ENCODE measurements at places on chromosomes 7 and 10. TPM values are rescaled to one million over a fixed set of nuclear protein-coding genes. Genes with fewer than 3 reads are reported as not detected.

DNA sequence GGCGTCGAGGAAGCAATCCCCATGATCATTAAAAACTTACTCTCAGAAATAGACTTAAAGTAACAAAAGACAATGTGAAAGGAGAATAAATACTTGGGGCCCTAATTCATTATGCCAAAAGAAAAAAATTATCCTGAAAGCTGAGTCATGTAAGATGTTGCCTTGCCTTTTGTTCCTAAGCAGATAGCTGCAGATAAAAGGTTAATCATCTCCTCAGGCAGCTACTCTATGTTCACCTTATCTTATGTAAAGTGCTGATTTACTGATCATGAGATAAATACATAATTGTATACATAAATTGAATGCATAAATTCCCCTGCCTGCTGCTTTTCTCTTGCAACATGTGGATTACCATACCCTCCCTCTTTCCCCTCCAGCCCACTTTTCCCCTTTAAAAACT, 28.1 kb upstream of the CREB3L2 start:
- no peaks in the 10 kb centered on the region for H3K4me1 ChIP-seq
- H3K27ac ChIP-seq: no peak overlapping the region
- no peaks in the 10 kb centered on the region for H3K27me3 ChIP-seq
- no peak for DNase-seq
- no peaks in the 10 kb centered on the region for H3K36me3 ChIP-seq

DNA sequence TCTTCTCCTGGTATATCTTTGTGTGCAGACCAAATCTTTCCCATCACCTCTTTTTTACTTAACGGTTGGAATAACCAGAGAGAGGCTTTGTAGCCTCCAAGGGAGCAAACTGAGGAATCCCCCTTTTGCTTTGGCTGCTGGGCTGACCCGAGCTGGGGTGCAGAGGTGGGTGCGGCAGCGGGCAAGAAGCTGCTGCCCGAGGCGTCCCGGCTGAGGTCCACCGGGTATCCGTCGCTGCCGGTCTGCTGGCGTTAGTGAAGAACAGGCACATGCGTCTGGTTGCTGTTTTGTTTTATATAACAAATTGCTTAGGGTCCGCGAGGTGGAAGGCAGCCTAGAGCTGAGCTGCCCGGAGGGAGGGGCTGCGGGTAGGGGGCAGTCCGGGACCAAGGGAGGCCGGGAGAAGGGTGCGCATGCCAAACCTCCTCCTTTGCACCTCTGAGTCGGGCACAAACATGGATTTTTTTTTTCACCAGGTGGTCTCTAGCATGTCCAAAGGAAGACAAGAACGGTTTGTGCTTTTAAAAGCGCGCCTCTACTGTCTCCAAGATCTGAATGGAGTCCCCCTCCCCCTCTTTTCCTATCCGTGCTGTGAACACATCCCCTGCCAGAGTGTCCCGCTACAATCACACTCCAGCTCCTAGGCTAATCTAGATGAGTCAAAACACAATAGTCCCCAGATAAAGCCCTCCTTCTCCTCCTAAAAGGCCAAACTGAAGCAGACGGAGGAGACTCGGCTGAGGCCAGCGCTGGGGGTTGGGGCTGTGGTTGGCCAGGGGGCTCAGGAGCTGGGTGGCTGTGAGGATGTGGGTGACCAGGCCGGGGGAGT, 6.8 kb upstream of the GATA3 start:
- DNase-seq: no peak
- no peaks in the 10 kb centered on the region for H3K36me3 ChIP-seq

- no peak overlapping the region for H3K4me3 ChIP-seq
- no peak for DNase-seq
- H3K27ac ChIP-seq: no peak overlapping the region
Observed at GRCh38 chr10:129730272-129730992, 233.6 kb downstream of the EBF3 start.

GRCh38 chr7:109915670-109916069, 1175.3 kb upstream of the LRRN3 start:
- H3K36me3 ChIP-seq: no peaks in the 10 kb centered on the region
- no peak overlapping the region for H3K4me3 ChIP-seq

- DNase-seq: no peak
- no peaks in the 10 kb centered on the region for H3K27me3 ChIP-seq
- no peak overlapping the region for H3K27ac ChIP-seq
- H3K4me3 ChIP-seq: no peak overlapping the region
- no peaks in the 10 kb centered on the region for H3K4me1 ChIP-seq
- no peaks in the 10 kb centered on the region for H3K36me3 ChIP-seq
Observed at GRCh38 chr7:34357946-34358345, 300.1 kb upstream of the NPSR1 start.

DNA sequence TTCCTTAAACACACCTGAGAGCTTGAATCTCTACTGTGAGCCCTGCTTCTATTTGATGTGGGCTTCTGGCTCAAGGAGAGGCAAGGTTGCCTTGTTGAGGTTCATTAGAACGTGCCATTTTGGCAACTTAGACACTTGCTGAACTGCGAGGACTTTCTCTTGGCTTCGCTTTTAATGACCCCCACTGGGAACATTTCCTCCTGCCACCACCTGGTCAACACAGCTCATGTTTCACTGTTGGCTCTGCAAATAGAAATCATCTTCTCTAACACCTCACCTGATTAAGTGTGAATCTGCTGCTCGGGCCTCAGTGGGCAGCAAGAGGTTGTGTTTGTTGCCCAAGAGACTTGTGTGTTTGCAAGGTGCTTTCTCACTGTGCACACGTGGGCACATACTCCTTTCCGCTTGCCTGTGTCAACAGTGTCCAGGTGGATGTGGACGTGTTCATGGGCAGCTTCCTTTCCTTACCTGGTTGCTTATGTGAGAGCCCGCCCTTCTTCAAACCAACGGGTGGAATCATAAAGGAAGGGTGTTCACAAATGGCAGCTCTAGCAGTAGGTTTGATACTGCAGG, 147.0 kb downstream of the NRP1 start:
- H3K27ac ChIP-seq: no peak overlapping the region
- no peaks in the 10 kb centered on the region for H3K4me1 ChIP-seq
- no peak overlapping the region for H3K4me3 ChIP-seq
- H3K36me3 ChIP-seq: peaks cover 9% of the 10 kb centered on the region
- no peak for DNase-seq
- no peaks in the 10 kb centered on the region for H3K27me3 ChIP-seq

GRCh38 chr7:157692460-157693011, 355.7 kb downstream of the DNAJB6 start:
- no peaks in the 10 kb centered on the region for H3K4me1 ChIP-seq
- DNase-seq: no peak
- H3K4me3 ChIP-seq: no peak overlapping the region

DNA sequence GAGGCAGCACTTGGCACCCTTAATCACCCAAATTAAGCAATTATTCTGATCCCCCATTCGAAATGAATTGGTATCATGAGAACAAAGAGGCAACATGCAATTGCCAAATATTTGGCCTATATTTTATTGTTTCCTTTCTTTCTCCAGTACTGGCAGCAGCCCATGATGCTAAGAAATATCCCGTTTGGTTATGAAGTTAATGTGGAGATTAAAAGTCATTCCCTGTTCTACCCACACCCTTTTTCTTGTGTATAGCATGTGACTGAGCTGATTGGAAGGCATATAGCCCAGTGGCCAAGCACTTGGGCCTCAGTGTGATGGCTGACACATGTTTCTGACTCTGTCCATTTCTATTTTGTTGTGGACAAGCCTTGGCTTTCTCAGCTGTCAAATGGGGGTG, 692.3 kb upstream of the GALNT17 start:
- no peak overlapping the region for H3K4me3 ChIP-seq
- no peak for DNase-seq
- no peak overlapping the region for H3K27ac ChIP-seq
- H3K4me1 ChIP-seq: peaks cover 7% of the 10 kb centered on the region
- no peaks in the 10 kb centered on the region for H3K27me3 ChIP-seq
- H3K36me3 ChIP-seq: no peaks in the 10 kb centered on the region

GRCh38 chr10:16948361-16948760, 131.1 kb upstream of the RSU1 start:
- no peak for DNase-seq
- no peak overlapping the region for H3K4me3 ChIP-seq
- H3K27me3 ChIP-seq: no peaks in the 10 kb centered on the region
- H3K4me1 ChIP-seq: no peaks in the 10 kb centered on the region
- H3K36me3 ChIP-seq: no peaks in the 10 kb centered on the region

DNA sequence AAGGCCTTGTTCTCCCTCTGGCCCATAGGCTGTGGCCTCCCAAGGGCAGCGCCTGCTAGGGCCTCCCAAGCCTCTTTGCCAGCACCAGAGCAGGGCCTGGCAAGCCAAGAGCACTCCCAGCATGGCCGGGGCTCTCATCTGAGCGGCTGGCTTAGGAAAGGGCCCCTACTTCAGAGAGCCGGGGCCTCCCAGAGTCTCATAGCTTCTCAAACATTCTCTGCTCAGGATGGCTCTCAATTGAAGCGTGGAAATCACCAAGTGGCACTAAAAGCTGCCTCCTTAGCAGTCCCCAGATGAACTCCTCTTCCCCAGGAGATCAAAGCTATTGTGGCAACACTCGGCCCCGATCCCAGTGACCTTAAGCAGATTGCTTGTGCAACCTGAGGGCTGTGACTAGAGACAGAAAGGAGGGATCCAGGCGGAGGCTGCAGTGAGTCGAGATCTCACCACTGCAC, 69.4 kb downstream of the FAM53B start:
- H3K4me3 ChIP-seq: no peak overlapping the region
- no peaks in the 10 kb centered on the region for H3K36me3 ChIP-seq
- H3K4me1 ChIP-seq: no peaks in the 10 kb centered on the region
- DNase-seq: no peak

- H3K4me1 ChIP-seq: no peaks in the 10 kb centered on the region
- no peaks in the 10 kb centered on the region for H3K27me3 ChIP-seq
- no peak for DNase-seq
- H3K27ac ChIP-seq: no peak overlapping the region
Observed at GRCh38 chr7:111873963-111874690, 311.8 kb upstream of the IMMP2L start.

GRCh38 chr7:159191236-159191635, 46.6 kb upstream of the VIPR2 start:
- no peak for DNase-seq
- H3K36me3 ChIP-seq: no peaks in the 10 kb centered on the region
- H3K4me3 ChIP-seq: no peak overlapping the region
- no peak overlapping the region for H3K27ac ChIP-seq
- no peaks in the 10 kb centered on the region for H3K27me3 ChIP-seq
- no peaks in the 10 kb centered on the region for H3K4me1 ChIP-seq

DNA sequence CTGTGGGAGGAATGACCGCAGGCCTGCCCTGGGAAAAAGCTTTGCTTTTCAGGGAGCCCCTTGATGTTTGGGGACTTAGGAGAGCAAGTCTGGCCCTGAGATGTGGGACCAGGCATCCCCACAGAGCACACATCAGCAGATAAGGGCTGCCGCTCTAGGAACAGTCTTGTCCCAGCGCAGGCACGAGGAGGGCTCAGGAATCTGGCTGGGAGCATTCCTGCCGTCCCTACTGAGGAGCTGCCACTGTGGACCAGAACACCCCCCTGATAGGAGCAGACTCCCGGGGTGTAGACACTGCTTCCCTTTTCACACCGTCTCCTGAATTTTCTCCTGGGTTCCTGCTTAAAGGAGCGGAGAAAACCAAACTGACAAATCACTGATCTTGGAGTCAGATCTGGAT, 232.3 kb downstream of the CUX1 start:
- H3K27me3 ChIP-seq: no peaks in the 10 kb centered on the region
- no peaks in the 10 kb centered on the region for H3K36me3 ChIP-seq
- no peaks in the 10 kb centered on the region for H3K4me1 ChIP-seq
- H3K4me3 ChIP-seq: no peak overlapping the region
- no peak for DNase-seq

- H3K27me3 ChIP-seq: no peaks in the 10 kb centered on the region
- peak; percentile 16 for DNase-seq
- H3K36me3 ChIP-seq: no peaks in the 10 kb centered on the region
- no peak within 1 kb of the TSS for H3K27ac ChIP-seq
Observed at GRCh38 chr10:86654411-86655172, at the start of gene OPN4. Gene OPN4 (plus strand): TSS chr10:86654547. CDS start chr10:86654784, 237 bp downstream.

GRCh38 chr7:108094346-108094745, 35.8 kb downstream of the LAMB4 start:
- H3K36me3 ChIP-seq: no peaks in the 10 kb centered on the region
- peak overlapping the region; percentile 31 for H3K27ac ChIP-seq
- H3K4me1 ChIP-seq: peaks cover 23% of the 10 kb centered on the region
- no peaks in the 10 kb centered on the region for H3K27me3 ChIP-seq
- no peak for DNase-seq

DNA sequence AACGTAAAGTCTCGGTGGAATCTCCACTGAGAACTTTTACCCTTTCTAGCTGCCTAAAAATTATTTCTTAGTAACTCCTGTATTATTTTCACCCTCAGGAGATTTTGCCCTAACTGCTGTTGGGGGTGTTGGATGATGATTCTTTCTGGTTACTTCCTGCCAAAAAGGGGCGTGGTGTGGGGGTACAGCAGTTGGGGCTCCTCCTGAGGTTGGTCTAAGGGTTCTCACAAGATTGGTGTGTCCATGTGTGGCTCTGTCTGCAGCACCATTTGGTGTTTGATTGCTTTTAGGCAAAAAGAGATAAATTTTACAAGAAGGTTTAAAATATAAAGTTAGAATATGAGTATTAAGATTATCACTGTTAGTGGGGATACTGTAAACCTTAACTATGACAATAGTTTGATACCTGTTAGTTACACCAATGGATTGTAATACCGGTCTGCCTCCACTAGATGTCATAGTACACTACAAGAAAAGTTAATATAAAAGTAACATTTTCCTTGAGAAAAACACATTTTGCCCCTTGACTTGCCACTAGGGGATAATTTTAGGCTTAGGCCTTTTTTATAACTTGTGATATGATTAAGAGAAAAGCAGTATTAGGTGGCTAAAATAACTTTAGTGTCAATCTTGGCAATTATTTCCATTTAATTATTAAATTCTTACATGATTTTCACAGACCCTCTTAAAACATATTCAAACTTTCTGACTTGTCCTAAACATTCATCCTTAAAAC, 928.7 kb downstream of the IPMK start:
- no peaks in the 10 kb centered on the region for H3K27me3 ChIP-seq
- H3K27ac ChIP-seq: no peak overlapping the region
- H3K4me3 ChIP-seq: no peak overlapping the region
- no peaks in the 10 kb centered on the region for H3K4me1 ChIP-seq
- H3K36me3 ChIP-seq: no peaks in the 10 kb centered on the region

GRCh38 chr10:92760609-92761008, 70.9 kb downstream of the HHEX start:
- DNase-seq: no peak
- no peak overlapping the region for H3K4me3 ChIP-seq
- no peaks in the 10 kb centered on the region for H3K27me3 ChIP-seq
- no peaks in the 10 kb centered on the region for H3K36me3 ChIP-seq
- H3K27ac ChIP-seq: no peak overlapping the region

- no peak overlapping the region for H3K27ac ChIP-seq
- H3K4me3 ChIP-seq: no peak overlapping the region
- H3K4me1 ChIP-seq: no peaks in the 10 kb centered on the region
- H3K36me3 ChIP-seq: no peaks in the 10 kb centered on the region
Observed at GRCh38 chr10:5484205-5484604, 15.2 kb downstream of the CALML5 start.

The AGAP5 gene
- 5.4 TPM for total RNA-seq

The NOLC1 gene
- 29.8 TPM for total RNA-seq

The MARCHF5 gene
- 22.2 TPM for total RNA-seq

The DPYSL4 gene
- total RNA-seq: 0.25 TPM

The HABP2 gene
- 439 TPM for total RNA-seq

The LDB1 gene
- 14.6 TPM for total RNA-seq

The GTPBP4 gene
- total RNA-seq: 16.2 TPM

All from right lobe of liver (tissue), 6 donors.